Tibial nerve (tissue), 4 donors: ENCODE measurements at places on chromosomes 4 and X. TPM values are rescaled to one million over a fixed set of nuclear protein-coding genes. Genes with fewer than 3 reads are reported as not detected.

STATH gene
- total RNA-seq = not detected

HTN3 gene
- total RNA-seq = not detected

KLF8 gene
- 20.5 TPM for total RNA-seq

CYBB gene
- 23.1 TPM for total RNA-seq

IGSF1 gene
- total RNA-seq = 11.4 TPM

PNMA6E gene
- not detected for total RNA-seq

SYN1 gene
- total RNA-seq = 0.42 TPM
